ENCODE measurements at places on chromosomes 6 and 20.

- no peak for DNase-seq
These were observed 296.8 kb downstream of the PREX1 start for GRCh38 chr20:48530957-48531356.

- DNase-seq: no peak
These were observed 116.5 kb upstream of the LAMP5 start for GRCh38 chr20:9397928-9398327.

DNA sequence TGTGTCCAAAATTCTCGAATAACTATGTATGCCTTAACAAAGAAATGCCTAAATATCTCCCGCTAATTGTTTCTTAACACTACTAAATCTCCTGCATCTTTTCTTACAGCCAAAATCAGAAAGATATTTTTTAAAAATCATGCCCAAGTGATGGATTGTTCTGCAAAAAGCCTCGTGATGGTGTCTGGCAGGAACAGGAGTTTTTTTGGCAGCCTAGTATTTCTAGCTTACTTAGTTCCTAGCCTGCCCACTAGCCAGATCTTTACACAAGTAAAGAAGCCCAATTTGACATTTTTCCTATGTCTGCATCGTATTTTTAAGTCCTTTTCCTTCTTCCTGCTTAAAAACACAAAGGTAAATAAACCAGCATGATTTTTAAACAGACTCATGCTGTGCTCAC is 31.5 kb downstream of the SLC2A12 start:
- no peak for DNase-seq

DNA sequence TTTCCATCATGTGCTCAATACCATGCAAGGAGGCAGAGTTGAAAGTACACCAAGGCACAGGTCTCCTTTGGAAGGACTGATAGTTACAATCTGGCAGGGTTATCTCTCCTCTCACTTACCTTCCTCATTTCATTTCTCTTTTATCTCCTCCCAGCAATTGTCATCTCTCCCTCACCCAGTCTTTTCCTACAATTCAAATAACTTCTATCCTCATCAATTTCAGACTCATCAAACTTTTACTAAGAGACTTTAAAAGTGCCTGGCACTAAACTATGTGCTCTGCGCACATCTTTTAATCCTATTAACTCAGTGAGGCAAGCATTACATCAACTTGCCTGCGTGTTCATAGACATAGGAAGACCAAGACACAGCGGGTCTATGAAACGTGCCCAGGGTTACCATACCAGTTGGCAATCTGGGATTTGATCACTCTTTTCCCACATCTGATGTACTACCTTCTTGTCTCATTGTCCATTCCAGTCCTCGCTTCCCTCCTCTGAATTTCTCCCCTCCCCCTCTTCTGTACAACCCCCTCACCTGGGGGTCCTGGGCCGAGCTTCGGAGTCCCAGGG is 1.2 kb downstream of the VARS1 start:
- DNase-seq: no peak

GRCh38 chr6:101435038-101435437 is 41.5 kb downstream of the GRIK2 start:
- no peak for DNase-seq

DNA sequence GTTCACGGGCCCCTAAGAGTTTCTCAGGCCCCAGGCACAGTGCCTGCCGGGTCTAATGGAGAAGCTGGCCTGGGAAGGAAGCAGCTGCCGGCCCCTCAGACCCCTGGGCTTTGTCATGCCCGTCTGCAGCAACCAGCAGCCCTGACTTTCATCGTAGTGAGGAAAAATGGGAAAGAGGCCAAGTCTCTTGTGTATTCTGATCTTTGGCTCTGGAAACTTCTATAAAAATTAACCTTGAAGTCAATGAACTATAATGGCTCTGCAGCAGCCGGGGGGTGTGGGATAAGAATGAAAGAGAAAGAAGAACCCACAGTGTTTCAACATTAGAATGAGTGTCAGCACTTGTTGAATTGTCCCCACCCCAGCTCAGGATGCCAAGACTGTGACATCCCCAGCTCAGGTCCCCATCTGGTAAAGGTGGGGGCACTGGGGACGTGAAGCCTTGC is 12.9 kb downstream of the TGM2 start:
- DNase-seq: no peak

DNA sequence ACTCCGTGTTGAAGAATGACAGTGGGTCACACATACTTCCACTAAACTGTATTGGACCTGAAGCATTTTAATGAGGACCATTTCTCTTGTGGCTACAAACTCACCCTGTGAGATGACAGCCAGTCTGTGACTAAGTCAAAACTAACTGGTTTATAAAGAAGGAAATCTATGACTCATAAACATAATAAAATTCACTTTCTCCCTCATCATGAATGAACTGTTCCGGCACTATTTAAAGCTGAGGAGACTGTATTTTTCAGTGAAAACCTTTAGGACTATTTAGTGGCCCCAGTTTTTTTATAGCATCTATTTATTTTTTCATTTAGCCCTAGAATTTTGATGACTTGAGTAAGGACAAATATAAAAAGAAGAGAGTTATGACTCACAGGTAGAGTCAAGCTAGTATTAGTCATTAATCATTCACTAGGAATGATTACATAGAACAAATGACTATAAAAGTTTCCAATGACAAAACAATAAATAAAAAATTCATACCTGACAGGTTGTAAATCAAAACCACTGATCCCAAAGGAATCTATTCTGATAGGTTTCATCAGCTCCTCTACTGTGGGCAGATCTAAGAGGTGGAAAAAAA is 34.2 kb downstream of the CEP162 start:
- no peak for DNase-seq

DNA sequence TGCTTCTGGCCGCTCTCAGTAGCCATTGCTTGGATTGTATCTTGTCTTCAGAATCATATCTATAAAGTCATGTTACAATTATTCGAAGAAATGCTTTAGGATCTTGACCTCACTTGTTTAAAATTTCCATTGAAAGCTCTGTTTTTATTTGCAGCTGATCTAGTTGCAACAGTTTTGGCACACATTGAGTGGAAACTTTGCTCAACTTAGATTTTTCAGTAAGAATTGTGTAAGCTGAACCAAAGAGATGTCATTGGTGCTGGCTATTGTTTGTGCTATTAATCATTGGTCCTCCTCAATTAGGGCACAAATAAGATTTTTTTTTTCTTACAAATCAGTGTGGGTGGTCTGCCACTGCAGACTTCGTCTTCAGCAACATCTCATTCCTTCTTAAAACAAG is 649.2 kb downstream of the MMUT start:
- DNase-seq: no peak

- DNase-seq: no peak
These were observed 7.2 kb downstream of the ADGRF1 start for GRCh38 chr6:47034926-47035325.

- no peak for DNase-seq
These were observed 796.3 kb upstream of the MAP3K7 start for GRCh38 chr6:91383207-91383606.

DNA sequence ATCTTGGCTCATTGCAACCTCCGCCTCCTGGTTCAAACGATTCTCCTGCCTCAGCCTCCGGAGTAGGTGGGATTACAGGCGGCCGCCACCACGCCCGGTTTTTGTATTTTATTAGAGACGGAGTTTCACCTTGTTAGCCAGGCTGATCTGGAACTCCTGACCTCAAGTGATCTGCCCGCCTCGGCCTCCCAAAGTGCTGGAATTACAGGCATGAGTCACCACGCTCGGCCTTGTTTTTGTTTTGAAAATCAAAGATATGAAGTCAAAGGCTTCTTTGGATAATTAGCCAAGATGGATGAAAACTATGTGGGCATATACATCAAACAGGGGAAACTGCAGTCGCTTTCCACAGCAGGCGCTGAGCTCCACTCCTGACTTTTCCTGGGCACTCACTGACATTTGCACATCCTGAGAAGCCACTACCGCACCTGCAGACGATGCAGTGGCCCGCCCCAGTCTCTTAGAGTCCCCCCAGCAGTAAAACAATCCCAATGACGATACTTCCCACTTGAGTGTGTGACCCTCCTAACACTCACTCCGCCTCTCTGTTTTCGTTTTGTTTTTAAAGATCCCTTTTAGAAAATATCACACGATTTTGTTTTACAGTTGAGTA is 44.1 kb downstream of the GJA1 start:
- no peak for DNase-seq

GRCh38 chr6:72716916-72717315 is 95.1 kb downstream of the KCNQ5 start:
- DNase-seq: no peak
